Left renal cortex interstitium (tissue), 4 donors: ENCODE measurements at places on chromosomes 4 and X.

- no peak for DNase-seq
These were observed 20.4 kb downstream of the REPS2 start for GRCh38 chrX:16966752-16967448.

- DNase-seq = no peak
These were observed 74.1 kb downstream of the LDB2 start for GRCh38 chr4:16824278-16824806.

DNA sequence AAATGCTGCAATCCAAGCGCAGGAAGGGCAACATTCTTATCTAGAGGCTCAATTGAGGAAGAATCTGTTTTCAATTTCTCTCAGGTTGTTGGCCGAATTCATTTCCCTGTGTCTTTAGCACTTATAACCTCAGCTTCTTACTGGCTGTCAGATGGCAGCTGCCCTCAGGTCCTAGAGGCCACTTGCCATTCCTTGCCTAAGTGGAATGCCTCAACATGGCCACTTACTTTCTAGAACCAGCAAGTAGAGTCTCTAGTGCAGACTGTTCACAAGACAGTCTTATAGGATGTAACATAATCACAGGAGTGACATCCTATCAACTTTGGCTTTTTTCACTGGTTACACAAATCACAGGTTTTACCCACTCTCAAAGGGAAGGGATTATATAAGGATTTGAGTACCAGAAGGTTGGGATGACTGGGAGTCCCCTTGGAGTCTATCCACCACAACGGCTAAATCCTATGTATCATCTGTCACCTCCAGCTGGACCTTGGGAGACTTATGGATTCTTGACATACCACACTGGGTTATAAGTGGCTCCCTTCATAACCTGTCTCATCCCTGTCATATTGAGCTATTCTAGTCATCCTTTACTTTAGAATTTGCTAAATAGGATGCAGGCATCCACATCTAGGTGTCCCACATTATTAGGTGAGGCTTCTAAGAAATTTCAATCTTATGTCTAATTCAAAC lies 297.9 kb upstream of the CTSO start:
- DNase-seq = no peak

- DNase-seq = no peak
These were observed 5.6 kb downstream of the GAR1 start for GRCh38 chr4:109821185-109821584.

- DNase-seq = no peak
These were observed 28.0 kb upstream of the ATP6AP2 start for GRCh38 chrX:40552768-40553167.

- no peak for DNase-seq
These were observed 940.3 kb upstream of the LCORL start for GRCh38 chr4:18961879-18962278.

GRCh38 chrX:70669120-70669519 lies 224.5 kb downstream of the DLG3 start:
- no peak for DNase-seq

DNA sequence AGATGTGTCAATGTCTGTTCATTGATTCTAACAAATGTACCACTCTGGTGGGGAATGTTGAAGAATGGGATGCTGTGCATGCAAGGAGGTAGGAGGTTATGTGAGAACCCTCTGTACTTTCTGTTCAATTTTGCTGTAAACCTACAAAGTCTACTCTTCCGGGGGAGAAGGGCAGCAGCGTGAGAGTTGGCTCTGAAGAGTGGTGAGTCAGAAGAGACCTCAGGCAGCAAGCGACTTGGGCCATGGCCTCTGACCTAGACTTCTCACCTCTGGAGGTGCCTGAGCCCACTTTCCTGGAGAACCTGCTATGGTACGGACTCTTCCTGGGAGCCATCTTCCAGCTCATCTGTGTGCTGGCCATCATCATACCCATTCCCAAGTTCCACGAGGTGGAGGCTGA lies 26.7 kb downstream of the MANBA start:
- DNase-seq = no peak

GRCh38 chrX:118545510-118545909 lies 49.9 kb downstream of the DOCK11 start:
- DNase-seq = no peak

DNA sequence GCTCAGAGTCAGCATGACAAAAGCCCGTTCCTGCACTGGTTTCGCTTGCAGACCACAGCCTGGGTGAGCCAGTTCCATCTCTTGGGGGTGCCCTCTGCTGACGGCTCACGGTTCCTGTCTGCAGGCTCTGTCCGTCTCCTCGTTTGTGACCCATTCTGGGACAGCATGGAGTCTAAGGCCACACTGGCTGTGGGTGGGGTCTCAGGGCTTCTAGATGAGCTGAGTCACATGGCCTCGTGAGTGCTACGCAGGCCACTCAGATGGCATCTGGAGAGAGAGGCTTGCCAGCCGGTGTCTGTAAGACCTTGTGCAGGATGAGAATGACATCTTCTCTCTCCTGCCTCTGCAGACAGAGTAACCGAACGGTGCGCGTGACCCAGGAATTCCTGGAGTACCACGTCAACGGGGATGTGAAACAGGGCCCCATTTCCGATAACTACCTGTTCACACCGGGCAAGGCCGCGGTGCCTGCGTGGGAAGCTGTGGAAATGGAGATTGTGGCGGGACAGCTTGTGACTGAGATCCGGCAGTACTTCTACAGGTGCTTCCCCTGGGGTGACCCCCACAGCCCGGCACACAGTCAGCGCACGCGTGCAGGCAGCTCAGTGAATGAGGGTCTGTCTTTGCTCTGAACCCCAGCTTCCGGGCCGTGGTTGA lies 31.6 kb upstream of the MRFAP1 start:
- DNase-seq = no peak

DNA sequence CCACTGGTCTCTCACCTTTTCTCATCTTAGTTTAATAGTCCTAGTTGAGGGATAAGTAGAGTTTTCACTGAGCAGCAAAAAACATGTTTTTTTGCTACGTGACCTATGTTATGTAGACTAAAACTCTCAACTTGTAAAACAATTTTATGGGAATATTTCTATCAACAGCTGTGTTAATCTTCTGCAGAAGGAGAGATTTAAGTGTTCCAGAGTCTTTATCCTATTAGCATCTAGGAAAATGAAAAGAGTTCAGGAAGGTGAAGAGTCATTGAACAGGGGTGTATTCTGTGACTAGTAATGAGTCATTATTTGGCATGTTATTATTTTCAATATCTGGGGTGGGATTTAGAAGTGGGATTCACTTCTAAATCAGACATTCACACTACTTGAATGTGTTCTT lies 41.9 kb downstream of the RRAGB start:
- no peak for DNase-seq
